ENCODE measurements at places on chromosomes 2 and 18.

- no peak for DNase-seq
Measured at GRCh38 chr2:30147715-30148610, 1.2 kb downstream of the YPEL5 start.

DNA sequence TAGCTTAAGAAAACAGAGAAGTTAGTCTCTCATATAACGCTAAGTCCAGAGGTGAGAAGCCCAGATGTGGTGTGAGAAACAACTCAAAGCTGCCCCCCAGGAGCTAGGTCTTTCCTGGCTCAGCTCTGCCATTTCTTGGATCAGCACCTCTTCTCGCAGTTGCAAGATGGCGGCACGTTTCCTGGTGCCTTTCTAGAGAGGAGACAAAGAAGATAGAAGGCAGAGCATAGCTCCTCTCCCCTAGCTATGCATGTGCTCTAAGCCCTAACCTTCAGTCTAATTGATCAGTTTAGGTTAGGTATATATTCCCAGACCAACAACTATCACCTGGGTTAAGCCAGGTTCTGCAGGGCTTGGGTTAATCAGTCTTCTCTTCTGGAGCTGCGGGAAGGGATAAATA is 119.5 kb upstream of the RAB12 start:
- no peak for DNase-seq

GRCh38 chr2:52704251-52704650 is 1063.4 kb upstream of the CHAC2 start:
- DNase-seq = no peak

DNA sequence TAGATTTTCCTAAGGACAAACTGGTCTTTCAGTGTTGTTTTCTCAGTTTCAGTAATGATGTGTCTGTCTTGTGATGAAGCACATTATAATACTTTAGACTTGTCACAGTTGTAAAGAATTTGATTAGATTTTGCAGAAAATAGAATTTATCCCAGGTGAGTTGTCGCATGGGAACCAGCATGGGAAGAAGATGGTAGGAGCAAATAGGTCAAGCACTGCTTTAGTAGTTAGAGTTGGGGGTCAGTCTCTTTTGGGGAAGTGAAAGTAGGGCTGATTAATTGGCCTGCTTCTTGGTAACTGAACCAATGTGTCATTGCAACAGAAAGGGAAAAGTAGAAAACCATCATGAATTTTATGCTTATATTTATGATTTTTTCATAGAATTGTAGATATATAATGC is 153.2 kb upstream of the MYO3B start:
- no peak for DNase-seq

DNA sequence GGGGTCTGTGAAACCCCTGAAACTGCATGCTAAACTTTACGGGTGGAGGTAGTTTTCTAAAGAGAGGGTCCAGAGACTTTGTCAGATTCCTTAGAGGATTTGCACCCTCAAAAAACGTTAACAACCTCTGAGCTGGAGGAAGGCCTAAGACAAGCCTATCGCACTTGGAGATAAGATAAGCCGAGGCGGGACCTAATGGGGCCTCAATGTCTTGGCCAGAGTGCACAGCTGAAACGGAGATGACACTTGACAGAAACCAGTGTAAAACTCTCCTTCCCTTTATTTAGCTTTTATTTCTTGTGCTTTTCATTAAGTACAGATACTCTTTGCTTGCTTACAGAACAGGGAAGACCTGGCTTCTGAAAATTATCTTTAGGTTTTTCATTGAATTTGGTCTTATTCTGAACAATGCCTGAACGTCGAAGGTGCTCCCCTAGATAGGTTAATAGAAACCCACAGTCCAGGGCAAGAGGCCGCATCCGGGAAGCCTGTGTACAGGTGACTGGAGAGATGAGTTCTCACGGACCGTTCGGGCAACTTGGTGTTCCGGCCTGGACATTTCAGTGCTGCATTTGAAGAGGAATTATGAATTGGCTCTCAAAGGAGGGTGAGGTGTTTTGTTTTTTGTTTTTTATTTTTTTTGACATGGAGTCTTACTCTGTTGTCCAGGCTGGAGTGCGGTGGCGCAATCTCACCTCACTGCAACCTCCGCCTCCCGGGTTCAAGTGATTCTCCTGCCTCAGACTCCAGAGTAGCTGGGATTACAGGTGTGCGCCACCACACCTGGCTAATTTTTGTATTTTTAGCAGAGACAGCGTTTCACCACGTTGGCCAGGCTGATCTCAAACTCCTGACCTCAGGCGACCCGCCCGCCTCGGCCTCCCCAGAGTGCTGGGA is 49.7 kb downstream of the SH3BP4 start:
- DNase-seq = no peak
